Common myeloid progenitor, CD34-positive (primary cell): ENCODE measurements at places on chromosomes 2 and 18.

DNA sequence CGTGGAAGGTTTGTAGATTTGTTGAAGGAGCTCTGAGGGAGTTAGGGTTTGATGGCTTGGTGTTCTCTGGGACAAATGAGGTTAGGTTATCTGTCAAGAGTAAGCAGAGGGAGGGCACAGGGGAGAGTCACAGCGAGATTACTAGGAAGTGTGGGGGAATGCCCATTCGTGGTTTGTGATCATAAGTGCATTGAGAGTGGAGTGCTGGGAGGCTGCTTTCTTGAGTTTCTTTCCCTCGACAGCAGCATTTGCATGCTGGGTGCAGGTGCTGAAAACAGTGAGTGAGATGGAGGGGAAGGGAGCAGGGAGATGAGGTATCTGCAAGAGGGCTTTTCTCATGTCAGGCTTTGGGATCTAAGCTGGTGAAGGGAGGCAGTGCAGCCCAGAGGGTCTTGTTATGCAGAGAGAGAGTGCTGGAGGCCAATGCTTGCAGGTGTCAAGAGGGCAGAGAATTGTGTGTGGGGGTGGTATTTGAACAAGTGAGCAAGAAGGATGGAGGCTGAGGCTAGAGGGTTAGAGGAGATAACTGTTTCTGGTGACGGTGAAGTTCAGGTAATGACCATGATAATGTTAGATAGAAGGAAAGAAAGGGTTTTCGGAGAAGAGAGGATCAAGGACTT, 8.8 kb downstream of the RALB start:
- no peak for DNase-seq
- no peak overlapping the region for H3K27ac ChIP-seq
- H3K27me3 ChIP-seq = no peaks in the 10 kb centered on the region
- no peak overlapping the region for H3K4me3 ChIP-seq

GRCh38 chr2:235541838-235542549, 48.2 kb downstream of the AGAP1 start:
- H3K27me3 ChIP-seq = no peaks in the 10 kb centered on the region
- H3K4me3 ChIP-seq = no peak overlapping the region
- H3K36me3 ChIP-seq = no peaks in the 10 kb centered on the region

DNA sequence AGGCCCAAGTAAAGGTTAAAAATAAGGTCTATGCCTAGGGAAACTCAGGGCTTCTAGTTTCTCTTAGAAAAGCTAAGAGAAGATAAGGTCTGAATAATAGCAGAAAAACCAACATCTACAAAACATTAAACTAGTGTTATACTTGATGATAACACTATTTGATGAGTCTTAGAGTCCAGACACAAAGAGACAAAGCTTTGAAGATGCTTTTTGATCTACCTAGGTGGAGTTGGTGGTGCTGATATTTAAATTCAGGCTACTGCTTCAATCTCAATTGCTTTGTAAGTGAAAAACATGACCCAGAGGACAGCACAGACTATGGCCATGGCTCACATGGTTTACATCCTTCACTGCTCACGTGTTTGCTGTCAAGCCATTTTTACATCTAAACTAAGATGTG, 11.7 kb upstream of the MFF start:
- no peak overlapping the region for H3K27ac ChIP-seq
- no peaks in the 10 kb centered on the region for H3K36me3 ChIP-seq
- no peaks in the 10 kb centered on the region for H3K4me1 ChIP-seq
- no peak overlapping the region for H3K4me3 ChIP-seq

- H3K36me3 ChIP-seq = no peaks in the 10 kb centered on the region
- H3K4me3 ChIP-seq = no peak overlapping the region
- no peaks in the 10 kb centered on the region for H3K27me3 ChIP-seq
- peak; percentile 86 for DNase-seq
- peak overlapping the region; percentile 84 for H3K27ac ChIP-seq
- peaks cover 84% of the 10 kb centered on the region for H3K4me1 ChIP-seq
Observed at GRCh38 chr18:77062518-77063003, 70.0 kb downstream of the MBP start.
